ENCODE measurements at places on chromosomes 3 and 15.

DNA sequence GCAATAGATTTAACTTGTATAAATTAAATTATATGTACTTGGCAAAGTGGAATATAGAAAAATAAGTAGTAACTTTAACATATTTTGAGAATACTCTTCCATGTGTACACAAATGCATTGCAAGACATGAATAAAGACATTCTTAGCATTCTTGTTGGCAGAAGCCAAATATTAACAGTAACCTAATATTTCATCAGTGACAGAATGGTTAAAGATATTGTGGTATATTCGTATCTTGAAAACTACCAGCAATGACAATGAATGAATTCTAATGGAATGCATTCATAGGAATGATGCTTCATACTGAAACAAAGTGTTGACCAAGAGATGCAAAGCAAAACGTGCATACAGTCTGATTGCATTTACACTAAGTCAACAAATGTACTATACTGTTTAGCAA lies 524.7 kb downstream of the GRM7 start:
- no peak for DNase-seq

GRCh38 chr3:131526801-131527347 lies 24.1 kb upstream of the MRPL3 start:
- DNase-seq: peak; percentile 78

DNA sequence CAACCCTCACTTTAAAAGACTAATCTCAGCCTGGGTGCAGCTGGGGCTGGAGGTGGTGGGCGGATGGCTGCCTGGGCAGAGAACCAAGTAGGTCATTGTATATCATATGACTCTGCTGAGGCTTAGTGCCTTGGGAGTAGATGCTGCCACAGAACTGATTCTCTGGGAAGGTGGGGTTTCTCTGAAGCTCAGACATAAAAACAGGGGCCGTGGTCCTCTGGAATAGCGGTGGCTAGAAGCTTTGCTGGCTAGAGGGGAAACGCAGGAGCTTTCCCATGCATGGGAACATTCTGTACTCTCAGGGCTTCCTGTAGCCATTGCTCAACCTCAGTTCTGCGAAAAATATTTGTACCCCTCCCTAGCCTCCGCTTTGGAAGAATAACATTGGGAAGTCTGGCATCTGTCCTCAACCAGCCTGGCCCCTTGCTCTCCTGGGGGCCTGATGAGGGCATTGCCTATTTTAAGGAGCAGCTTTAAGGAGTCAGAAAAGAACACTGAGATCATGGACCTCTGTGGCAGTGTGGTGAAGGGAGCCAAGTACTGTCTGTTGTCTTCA lies 14.7 kb downstream of the TIMP4 start:
- peak; percentile 87 for DNase-seq

GRCh38 chr3:88385090-88385489 lies 235.3 kb downstream of the C3orf38 start:
- DNase-seq: no peak

DNA sequence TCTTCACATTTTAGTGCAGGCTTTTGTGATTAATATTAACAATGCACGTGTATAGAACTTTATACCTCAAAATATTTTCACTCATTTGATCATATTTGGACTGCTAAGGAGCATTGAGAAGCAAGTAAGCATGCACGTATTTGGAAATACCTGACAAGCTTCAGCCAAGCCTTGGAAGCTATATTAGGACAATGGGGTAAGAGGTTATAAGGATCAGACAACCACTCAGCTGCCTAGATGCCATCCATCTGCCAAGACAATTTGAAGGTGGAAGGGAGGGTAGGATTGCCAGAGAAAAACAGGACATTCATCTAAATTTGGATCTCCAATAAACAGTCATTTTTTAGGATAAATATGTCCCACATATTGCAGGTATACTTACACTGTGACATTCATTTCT lies 394.9 kb upstream of the CFAP20DC start:
- no peak for DNase-seq

DNA sequence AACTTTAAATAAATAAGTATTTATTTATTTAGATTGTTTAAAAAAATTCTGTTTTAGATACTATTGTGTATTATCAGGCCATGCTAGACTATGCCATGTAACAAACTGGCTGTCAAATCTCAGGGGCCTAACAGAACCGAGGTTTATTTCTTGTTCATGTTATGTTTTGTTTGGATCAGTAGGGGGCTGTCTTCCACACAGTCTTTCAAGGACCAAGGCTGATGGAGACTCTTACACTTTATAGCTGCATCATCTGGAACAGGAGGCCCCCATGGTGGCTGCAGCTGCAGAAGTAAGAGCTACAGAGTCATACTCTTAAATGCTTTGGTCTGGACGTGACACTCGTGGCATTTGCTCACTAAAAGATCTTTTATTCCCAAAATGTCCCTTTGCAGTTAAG lies 33.0 kb upstream of the ARL14 start:
- DNase-seq: no peak

- no peak for DNase-seq
These were observed 1076.8 kb downstream of the TBL1XR1 start for GRCh38 chr3:176120507-176120906.

DNA sequence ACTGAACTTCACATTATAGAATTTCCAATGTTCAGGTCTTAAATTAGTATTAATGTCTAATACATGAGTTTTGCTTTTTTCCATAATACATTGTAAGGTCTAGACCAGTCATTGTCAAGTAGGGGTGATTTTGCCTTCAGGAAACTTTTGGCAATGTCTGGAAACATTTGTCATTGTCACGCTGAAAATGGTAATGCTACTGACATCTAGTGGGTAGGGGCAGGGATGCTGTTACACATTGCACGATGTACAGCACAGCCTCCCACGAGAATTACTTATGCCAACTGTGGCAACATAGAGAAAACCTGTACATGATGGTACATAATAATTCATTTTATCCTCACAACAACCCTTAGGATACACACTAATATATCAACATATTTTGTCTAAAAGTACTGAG lies 384.1 kb downstream of the CADM2 start:
- peak; percentile 17 for DNase-seq

GRCh38 chr15:78000091-78000926 lies 77.2 kb downstream of the TBC1D2B start:
- peak; percentile 68 for DNase-seq

DNA sequence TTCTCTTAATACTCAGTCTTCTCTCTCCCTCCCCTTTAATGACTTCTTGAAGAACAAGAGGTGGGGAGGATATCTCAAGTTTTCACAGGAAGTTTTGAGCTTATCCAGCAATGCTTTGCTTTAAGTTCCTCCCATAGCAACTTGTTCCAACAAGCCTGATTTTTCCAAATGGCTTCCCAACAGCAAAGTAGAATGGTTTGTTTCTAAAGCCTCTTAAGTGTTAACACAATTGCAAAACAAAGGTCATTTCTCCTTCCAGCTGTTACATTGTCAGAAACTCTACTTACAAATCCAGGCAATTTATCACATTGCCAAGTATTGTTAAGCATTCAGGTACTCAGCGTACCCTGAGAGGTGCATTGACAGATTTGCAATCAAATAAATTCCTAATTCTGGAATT lies 6.8 kb upstream of the ZNF770 start:
- DNase-seq: no peak

DNA sequence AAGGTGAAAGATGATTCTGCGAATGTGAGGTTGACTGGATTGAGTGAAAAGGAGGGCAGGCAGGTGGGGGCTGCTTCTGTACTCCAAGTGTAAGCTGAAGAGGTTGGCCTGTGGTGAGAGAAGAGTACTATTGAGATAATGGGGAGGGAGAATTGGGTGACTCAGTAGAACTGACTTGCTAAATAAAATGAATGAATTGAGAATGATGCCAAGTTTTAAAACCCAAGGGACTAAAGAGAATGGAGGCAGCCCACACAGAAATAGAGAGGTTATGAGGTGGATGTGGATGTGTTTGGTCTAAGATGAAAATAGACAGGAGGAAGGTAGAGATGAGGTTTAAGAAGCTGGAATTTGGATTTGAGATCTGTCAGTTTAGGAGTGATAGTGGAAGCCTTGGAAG lies 5.9 kb downstream of the MME start:
- no peak for DNase-seq

All from foreskin fibroblast (primary cell).